ENCODE measurements at places on chromosomes 16 and 17.
A peak's percentile ranks its signal among the peaks of the same experiment; 100 is the strongest.

GRCh38 chr16:77402118-77402517 is 32.7 kb downstream of the ADAMTS18 start:
- H3K27ac ChIP-seq = no peak overlapping the region
- H3K4me3 ChIP-seq = no peak overlapping the region

DNA sequence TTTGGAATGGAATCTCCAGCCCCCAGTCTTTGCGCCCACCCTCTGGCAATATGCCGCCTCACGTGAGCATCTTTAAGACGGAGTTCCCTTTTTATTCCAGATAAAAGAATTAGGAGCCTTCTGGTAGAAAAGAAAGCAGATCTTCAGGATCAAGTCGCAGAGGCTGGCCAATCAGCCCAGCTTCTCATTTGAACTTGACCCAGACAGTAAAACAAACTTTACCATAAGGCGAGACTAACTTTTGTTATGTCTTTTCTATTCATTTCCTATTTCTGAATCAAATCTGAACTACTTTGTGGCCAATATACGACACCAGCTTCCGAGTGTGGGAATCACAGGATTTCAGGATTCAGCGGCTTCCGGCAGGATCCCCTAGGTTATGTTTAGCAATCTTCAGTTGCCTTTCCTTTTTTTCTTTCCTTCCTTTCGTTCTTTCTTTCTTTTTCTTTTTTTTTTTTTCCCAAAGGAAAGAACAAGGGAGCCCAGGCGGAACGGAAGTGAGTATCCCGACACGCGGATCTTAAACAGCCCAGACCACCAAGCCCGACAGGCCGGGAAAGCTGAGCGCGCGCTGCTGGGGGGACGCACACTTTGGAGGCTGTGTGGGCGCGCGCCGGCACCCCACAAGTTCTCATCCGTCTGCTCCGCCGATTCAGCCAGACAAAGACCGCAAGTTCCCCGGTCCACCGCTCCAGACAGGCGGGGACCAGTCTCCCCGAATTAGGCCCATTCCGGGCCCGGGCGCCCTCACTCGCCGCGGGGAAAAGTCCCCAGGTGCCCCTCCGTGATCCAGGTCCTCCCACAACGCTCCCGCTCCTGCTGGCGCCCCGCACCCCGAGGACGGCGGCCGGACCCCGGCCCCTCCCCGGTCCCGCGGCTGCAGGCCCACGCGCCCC is 633 bp downstream of the TBC1D16 start:
- H3K27me3 ChIP-seq = no peaks in the 10 kb centered on the region
- peak; percentile 29 for DNase-seq
- no peaks in the 10 kb centered on the region for H3K36me3 ChIP-seq
- peak overlapping the region; percentile 46 for H3K27ac ChIP-seq
- peak overlapping the region; percentile 64 for H3K4me3 ChIP-seq

- H3K4me1 ChIP-seq = peaks cover 30% of the 10 kb centered on the region
- H3K4me3 ChIP-seq = no peak overlapping the region
- H3K36me3 ChIP-seq = no peaks in the 10 kb centered on the region
- peak; percentile 86 for DNase-seq
- H3K27ac ChIP-seq = peak overlapping the region; percentile 100
These were observed 12.4 kb downstream of the ITGB3 start for GRCh38 chr17:47265983-47266541.

GRCh38 chr17:8732406-8733085 is 12.1 kb downstream of the CCDC42 start:
- no peaks in the 10 kb centered on the region for H3K4me1 ChIP-seq
- H3K27ac ChIP-seq = no peak overlapping the region
- H3K4me3 ChIP-seq = no peak overlapping the region
- DNase-seq = peak; percentile 38
- H3K36me3 ChIP-seq = no peaks in the 10 kb centered on the region

- no peak for DNase-seq
- H3K27ac ChIP-seq = no peak overlapping the region
These were observed 358.2 kb downstream of the KIF2B start for GRCh38 chr17:54180950-54181349.

- no peaks in the 10 kb centered on the region for H3K36me3 ChIP-seq
- peaks cover 5% of the 10 kb centered on the region for H3K4me1 ChIP-seq
- peak; percentile 29 for DNase-seq
- no peak overlapping the region for H3K4me3 ChIP-seq
These were observed 360.3 kb upstream of the KIF2B start for GRCh38 chr17:53462393-53462811.

GRCh38 chr17:20315311-20315710 is 152.0 kb downstream of the LGALS9B start:
- H3K4me1 ChIP-seq = no peaks in the 10 kb centered on the region
- no peak for DNase-seq
- H3K36me3 ChIP-seq = no peaks in the 10 kb centered on the region
- H3K4me3 ChIP-seq = no peak overlapping the region
- H3K27me3 ChIP-seq = no peaks in the 10 kb centered on the region

DNA sequence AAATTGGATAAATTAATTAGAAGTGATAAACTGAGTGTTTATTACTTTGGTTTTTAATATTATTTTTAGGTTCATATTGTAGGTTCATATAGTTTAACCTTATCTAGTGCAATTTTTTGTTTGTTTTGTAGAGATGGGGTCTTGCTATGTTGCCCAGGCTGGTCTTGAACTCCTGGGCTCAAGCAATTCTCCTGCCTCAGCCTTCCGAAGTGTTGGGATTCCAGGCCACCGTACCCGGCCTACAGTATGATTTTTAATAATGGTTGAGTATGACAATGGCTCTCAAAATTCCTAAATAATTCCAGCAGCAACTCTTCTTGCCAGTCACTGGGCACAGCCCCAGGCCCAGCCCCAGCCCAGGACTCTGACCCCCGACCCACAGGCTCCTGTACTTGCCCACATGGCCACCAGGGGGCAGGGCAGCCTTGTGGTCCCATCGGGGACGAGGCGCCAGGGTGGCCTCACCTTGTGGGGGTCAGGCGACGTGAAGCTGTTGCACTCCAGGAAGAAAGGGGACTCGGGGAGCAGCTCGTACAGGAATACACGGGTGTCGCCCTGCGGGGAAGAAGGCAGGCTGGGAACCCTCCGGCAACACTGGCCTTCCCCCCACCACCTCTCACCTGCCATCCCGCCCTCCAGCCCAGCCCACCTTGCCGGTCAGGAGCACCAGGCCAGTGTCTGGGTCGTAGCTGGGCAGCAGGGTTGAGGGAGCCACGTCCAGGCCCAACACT is 7.9 kb upstream of the PAM16 start:
- DNase-seq = no peak
- no peak overlapping the region for H3K27ac ChIP-seq
- H3K4me3 ChIP-seq = no peak overlapping the region
- H3K4me1 ChIP-seq = no peaks in the 10 kb centered on the region
- H3K27me3 ChIP-seq = no peaks in the 10 kb centered on the region
- no peaks in the 10 kb centered on the region for H3K36me3 ChIP-seq

DNA sequence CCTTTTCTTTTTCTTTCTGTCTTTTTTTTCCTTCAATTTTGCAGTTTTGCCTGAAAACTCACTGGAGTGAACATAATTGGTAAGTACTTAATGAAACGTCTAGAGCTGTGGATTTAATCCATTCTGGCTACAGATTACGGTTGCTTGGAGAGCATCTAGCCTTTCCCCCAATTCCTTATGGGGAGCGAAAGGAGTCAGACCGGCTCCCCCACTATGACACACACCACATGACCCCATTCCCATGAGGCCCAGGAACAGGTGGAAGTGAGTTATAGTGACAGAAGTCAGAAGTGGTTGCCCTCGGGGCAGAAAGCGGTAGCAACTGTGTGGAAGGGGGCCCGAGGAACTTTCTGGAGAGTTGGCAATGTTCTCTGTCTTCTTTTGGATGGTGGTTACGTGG is 41.2 kb downstream of the EMP2 start:
- no peaks in the 10 kb centered on the region for H3K27me3 ChIP-seq
- no peak overlapping the region for H3K27ac ChIP-seq
- no peaks in the 10 kb centered on the region for H3K36me3 ChIP-seq
- no peak overlapping the region for H3K4me3 ChIP-seq
- no peaks in the 10 kb centered on the region for H3K4me1 ChIP-seq

GRCh38 chr17:76515274-76515949 is 14.2 kb upstream of the RHBDF2 start:
- peak overlapping the region; percentile 79 for H3K27ac ChIP-seq
- peak; percentile 95 for DNase-seq
- no peaks in the 10 kb centered on the region for H3K27me3 ChIP-seq
- H3K4me1 ChIP-seq = peaks cover 11% of the 10 kb centered on the region

- peaks cover 19% of the 10 kb centered on the region for H3K4me1 ChIP-seq
- peaks cover 3% of the 10 kb centered on the region for H3K27me3 ChIP-seq
- no peaks in the 10 kb centered on the region for H3K36me3 ChIP-seq
- H3K27ac ChIP-seq = no peak overlapping the region
- no peak overlapping the region for H3K4me3 ChIP-seq
- DNase-seq = no peak
These were observed 31.3 kb upstream of the DDX52 start for GRCh38 chr17:37674511-37674910.

- DNase-seq = no peak
- H3K27ac ChIP-seq = no peak overlapping the region
- H3K4me3 ChIP-seq = no peak overlapping the region
- peaks cover 10% of the 10 kb centered on the region for H3K4me1 ChIP-seq
- H3K36me3 ChIP-seq = no peaks in the 10 kb centered on the region
These were observed 39.9 kb downstream of the USP32 start for GRCh38 chr17:60352071-60352470.

GRCh38 chr16:72975809-72976437 is 72.0 kb downstream of the ZFHX3 start:
- no peak for DNase-seq
- no peak overlapping the region for H3K4me3 ChIP-seq
- no peaks in the 10 kb centered on the region for H3K36me3 ChIP-seq
- H3K27me3 ChIP-seq = no peaks in the 10 kb centered on the region

Data from astrocyte (in vitro differentiated cells and primary cell).